ENCODE measurements at places on chromosomes 6 and 20.

- no peak for DNase-seq
Observed at GRCh38 chr6:33708516-33709204, 2.8 kb downstream of the UQCC2 start.

GRCh38 chr6:96621983-96622382 lies 59.1 kb downstream of the FHL5 start:
- DNase-seq = no peak

DNA sequence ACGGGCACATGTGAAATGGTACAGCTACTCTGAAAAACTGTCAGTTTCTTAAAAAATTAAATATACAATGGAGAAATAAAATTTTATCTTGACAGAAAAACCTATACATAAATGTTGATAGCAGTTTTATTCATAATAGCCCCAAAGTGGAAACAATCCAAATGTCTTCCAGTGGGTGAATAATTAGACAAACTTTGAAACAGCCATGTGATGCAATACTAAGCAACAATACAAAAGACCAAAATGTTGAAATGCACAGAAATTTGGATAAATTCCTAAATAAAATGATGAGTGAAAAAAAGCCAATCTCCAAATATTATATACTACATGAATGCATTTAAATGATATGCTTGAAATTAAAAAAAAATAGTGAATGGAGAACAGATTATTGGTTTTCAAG lies 523.1 kb downstream of the HTR1B start:
- DNase-seq = no peak

GRCh38 chr6:113291751-113292445 lies 565.2 kb upstream of the MARCKS start:
- DNase-seq = no peak

GRCh38 chr6:17349427-17349826 lies 44.0 kb upstream of the CAP2 start:
- DNase-seq = no peak

DNA sequence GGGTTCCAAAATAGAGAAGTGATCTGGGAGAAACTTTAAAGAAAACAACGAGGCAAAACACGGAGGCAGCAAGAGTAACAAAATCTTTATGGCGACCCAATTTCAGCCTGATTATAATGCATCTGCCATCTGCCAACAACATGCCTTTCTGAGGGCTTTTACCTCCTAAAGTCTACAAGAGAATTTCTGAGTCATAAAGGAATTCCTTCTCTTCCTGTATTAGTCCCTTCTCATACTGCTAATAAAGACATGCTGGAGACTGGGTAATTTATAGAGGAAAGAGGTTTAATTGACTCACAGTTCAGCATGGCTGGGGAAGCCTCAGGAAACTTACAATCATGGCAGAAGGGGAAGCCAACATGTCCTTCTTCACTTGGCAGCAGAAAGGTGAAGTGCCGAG lies 226.6 kb downstream of the HACE1 start:
- DNase-seq = no peak

GRCh38 chr6:6246544-6246943 lies 73.9 kb downstream of the F13A1 start:
- no peak for DNase-seq

GRCh38 chr6:129006724-129007514 lies 124.0 kb downstream of the LAMA2 start:
- no peak for DNase-seq

GRCh38 chr20:57133926-57134650 lies 132.4 kb downstream of the BMP7 start:
- DNase-seq = no peak

DNA sequence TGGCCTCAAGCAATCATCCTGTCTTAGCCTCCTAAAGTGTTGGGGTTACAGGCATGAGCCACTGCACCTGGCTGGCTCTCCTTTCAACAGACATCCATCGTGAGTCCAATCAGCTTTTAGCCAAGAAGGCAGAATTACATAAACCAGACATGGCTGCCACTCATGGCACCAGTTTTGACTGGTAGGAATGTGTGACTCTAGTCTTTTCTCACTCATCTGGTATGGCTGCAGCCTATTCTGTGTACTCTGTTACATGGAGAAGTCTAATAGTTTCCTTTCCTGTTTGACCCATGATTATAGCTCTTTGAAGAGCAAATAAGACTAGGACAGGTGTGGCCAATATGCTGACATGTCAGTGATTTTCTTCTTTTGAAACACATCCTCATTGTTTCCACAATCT lies 27.0 kb upstream of the RNF144B start:
- no peak for DNase-seq

DNA sequence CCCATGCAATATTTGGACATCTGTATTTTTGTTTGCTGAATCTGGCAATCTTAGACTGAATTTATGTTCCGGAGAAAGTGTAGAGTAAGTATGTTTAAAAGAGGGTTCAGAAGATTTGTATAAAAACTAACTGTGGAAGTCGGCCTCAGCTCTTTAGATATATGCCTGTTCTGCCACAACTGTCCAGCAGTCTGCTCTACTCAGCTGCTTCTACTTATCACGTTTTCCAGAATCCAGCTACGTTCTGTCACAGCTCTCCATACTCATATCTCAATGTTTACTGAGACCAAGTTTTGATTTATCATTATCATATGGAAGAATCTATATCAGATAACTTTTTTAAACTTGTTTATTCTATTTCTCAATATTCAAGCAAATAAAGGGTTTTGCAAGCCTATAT lies 721.3 kb downstream of the EYS start:
- no peak for DNase-seq

- no peak for DNase-seq
Observed at GRCh38 chr20:18851629-18852028, 38.0 kb downstream of the SCP2D1 start.

- no peak for DNase-seq
Observed at GRCh38 chr6:126076992-126077664, 90.8 kb downstream of the TRMT11 start.

DNA sequence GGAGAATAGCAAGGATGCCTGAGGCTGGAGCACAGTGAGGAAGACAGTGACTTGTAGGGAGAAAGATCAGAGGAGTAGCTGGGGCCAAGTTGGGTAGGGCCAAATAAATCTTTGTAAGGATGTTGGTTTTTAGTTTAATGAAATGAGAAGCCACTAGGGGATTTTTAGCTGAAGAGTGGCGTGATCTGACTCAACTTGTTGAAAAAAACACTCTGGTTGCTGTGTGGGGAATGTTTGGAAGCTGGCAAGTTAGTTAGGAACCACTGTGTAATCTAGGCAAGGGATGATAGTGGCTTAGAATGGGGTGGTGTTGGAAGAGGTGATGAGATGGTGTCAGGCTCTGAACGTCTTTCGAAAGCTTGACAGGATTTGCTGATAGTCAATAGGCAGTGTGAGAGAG lies 176.1 kb upstream of the HDDC2 start:
- DNase-seq = no peak

DNA sequence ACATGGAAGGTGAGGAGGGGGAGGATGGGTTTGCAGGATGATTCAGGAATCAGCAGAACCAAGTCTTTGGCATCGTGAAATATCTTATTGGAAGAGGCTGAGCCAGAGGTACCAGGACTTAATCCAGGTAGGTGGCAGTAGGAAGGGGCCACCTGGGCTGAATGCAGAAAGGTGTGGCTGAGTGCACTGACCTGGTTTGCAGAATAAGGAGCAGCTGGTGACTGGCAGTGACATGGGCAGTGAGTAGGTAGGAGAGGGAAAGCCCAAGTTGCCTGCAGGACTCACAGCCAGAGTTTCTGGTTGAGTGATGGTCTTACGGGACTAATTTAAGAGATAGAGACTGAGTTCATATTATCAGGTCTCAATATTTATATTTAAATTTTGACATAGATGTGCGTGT lies 1.1 kb upstream of the PBOV1 start:
- no peak for DNase-seq

DNA sequence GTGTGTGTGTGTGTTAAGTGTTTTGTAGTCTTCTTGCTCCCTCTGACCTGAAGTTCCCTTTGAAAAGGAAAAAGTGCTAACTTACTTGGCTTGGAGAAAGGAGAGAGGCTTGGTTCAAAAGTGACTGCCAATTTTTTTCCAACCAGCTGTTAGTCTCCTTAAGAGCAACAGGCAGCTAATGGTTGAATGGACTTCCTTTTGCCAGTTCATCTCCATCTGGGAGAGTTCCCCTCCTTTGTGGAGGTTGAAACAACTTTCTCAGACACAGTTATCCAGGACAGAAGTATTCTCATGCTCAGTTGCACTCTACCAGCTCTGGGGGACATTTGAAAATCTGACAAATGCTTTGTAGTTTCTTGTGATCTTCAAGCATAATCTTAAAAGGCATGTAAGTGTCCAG lies 4.5 kb downstream of the RIPOR2 start:
- no peak for DNase-seq

DNA sequence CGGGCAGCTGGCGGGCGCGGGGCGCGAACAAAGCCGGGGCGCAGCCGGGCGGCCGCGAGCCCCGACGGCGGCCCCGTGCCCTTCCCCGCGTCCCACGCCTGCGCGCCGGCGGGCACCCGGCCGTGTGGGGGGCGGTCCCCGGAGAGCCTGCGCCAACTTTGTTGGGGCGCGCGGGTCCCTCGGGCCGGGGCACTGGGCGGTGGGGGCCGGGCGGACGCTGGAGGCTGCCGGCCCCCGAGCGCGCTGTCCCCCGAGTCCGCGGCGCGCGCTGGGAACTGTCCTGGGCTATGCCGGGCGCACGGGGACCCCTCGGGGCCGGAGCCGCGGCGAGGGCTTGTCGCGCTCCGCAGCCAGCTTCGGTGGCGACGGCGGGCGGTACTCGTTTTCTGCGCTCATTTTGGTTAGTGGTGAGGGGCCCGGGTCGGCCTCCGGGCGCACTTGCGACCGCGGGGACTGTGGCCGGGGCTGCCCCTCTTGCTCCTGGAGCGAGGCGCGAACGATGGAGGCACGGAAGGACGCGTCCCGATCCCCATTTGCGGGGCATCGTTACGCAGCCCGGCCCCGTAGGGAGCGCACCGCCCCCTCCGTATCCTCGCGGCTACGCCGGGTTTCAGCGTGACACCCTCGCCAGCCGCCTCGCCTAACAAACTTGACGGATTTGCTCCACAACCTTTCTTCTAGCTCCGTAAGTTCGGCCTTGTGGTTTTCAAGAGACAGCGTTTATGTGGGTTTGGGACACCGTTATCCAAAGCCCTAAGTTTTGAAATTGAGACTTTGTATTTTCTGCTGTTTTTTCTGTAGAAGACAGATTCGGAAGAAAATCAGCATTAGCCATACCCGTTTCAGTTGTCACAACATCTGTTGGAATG lies 622 bp downstream of the SS18L1 start:
- no peak for DNase-seq

GRCh38 chr6:83960664-83961063 lies 72.9 kb upstream of the MRAP2 start:
- DNase-seq = no peak

- DNase-seq = no peak
Observed at GRCh38 chr6:120447605-120448004, 886.7 kb downstream of the TBC1D32 start.

DNA sequence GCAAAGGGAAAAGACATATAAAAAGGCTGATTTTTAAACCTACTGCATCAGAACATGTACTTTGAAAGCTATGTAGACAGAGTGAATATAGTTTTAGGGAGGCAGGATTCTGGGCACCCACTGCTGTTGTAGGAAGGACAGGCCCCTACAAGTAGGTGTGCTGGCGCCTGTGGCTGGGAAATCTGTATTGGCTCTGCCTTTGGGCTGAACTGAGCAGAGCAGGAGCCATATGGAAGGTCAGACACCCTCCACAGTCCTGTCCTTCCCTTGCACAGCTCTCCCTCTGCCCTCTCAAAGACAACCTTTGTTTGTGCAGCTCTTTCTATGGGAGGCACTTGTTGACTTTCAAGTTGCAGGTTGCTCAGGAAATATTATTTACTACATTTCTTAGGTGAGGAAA lies 18.4 kb upstream of the ULBP3 start:
- no peak for DNase-seq

DNA sequence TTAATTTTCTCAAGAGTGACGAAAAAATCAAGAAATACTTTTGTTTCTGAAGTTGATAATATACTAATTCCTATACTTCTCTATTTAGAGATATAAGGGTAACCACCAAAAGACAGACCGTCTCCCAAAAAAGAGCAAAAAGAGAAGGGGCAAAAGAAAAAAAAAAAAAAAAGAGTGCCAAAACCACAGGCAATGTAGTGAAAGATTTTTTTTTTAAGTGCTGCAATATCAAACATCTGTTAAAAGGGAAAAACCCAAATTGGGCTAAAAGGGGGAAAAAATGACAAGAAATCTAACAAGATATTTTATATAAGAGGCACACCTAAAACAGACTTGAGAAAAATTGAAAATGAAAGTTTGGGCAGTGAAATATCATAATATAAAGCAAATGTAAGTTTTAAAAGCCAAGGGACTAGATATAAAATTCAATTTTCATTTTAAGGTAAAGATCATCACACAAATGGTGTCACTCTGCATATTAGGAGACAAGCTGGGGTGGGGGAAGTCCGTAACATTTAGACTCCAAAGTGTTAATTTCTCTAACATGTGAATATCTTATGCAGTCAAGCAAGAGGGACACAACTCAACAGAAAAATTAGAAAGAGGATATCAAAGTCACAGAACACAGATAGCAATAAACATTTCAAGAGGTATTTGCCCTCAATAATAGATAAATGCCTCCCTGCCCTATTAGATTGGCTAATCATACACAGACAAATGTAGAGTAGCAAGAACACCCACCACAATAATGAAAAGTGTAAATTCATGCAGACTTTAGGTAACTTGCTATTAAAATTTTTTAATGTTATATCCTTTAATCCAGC lies 9.1 kb downstream of the C6orf52 start:
- DNase-seq = no peak

DNA sequence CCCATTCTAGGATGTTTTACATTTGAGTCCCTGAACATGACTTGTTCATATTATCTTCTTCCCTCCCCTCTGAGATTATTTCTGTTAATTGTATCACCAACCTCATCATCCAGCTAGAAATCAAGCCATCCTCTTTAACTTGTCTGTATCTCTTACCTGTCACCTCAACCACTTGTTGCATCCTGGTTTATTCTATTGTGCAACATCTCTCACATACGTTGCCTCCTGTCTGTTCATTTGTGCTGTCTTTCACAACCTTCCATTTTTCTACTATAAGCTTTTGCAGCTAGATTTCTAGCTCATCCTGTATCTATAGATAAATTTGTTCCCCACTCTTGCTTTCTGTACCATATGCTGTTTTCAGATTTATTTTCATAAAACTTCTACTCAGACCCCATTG lies 183.7 kb downstream of the MCHR2 start:
- no peak for DNase-seq

DNA sequence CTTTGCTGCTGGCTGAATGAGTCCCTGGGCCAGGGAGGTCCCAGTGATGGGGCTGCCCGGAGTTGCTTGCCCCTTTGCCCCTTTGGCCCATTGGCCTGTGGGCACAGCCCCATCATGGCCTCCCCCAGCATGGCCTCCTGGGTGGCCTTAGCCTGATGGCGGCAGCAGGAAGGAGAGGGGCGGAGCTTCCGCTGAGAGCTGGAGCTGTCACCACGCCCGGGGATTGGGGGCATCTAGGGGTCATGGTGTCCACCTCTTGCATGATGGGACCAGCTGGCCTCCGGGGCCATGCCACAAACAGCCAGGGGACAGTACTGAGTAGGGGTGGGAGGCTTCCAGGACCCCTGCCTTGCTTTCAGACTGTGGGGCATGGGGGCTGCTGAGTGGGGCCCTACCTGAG lies 31.5 kb upstream of the GATA5 start:
- DNase-seq = no peak

GRCh38 chr6:151014404-151015100 lies 149.1 kb downstream of the MTHFD1L start:
- peak; percentile 45 for DNase-seq

Measured in T follicular helper cell (primary cell).